ENCODE measurements at places on chromosomes 1 and 21.

GRCh38 chr21:29443411-29444010 lies 144.8 kb downstream of the BACH1 start:
- no peak for DNase-seq

- no peak for DNase-seq
Measured at GRCh38 chr1:74683656-74684055, 10.1 kb upstream of the ERICH3 start.

- no peak for DNase-seq
Measured at GRCh38 chr1:155334962-155335361, 14.3 kb downstream of the RUSC1 start.

DNA sequence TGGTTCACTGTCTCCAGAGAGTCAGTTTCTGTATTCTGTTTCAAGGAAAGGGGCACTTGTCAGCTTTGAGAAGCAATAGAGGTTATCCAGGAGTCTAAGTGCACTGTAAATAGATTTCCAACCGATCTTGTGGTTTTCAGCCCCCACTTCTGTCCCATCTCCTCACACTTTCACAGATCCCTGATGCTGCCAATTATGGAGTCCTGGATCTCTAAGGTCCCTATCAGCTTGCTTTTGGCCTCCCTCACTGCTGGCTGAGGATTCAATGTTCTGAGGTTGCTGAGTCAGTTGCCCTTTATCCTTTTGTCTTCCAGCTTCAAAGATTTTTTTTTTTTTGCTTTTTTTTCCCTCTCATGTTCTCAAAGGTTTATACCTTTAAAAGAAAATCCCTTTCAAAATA lies 98.4 kb downstream of the DIRAS3 start:
- DNase-seq: no peak

DNA sequence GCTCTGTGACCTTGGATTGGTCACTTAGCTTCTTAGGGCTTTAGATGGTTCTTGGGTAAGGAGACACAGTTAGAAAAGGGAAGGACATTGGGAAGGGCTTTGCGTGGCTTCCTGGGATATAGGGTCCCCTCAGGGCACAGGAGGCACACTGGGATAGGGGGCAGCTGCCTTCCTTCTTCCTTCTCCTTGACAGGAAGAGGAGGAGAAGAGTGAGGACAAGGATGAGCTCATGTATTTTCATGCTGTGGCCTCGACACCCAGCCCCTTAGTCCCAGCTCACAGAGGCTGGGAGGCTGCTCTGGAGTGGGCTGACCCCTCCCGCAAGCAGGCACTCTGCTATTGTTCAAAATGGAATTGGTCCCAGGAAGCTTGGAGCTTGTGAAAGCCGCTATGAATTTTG lies 45.7 kb upstream of the POU3F1 start:
- no peak for DNase-seq

DNA sequence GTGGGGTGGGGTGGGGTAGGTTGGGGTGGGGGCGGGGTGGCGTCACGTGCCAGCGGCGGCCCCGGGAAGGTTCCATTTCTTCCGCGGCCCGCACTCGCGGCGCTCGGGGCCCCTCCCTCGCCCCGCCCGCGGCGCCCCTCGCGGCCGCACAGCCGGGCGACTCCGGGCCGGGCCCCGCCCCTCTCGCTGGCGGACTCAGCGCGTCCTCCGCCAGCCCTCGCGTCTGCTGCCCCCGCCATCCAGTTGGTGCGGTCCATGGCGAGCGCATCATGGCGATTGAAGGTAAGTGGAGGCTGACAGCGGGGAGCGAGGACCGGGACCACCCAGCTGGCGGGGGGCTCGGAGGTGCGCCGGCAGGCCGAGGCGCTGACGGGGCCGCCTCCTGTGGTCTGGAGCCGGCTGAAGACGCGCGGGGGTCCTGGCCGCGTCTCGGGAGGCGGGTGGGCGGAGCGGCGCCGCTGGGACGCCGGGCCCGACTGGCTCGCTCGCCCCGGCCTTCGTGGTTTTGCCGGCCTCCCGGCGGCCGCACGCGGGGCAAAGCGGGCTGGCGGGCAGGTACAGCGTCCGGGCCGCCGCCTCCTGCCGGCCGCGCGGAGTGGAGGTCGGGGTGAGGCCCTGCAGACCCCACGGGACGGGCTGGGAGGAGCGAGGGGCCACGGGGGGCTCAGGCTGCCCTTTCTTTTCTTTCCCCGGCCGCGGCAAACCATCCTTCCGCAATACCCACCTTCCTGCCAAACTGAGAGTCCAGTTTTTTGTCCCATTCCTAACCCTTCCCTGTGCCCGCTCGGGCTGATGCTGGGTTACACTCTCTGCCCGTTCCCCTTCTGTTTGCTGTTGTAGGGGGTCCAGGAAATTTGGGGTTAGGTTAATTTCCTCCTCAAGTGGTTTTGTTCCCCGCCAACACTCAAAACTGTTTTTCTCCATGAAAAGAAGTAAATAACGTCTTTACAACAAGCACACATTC lies at the start of gene SYT14:
SYT14 (plus strand) TSS at position 222 of the 964 bp plus-strand sequence; CDS start at position 270, 48 bp downstream.
- DNase-seq: no peak

DNA sequence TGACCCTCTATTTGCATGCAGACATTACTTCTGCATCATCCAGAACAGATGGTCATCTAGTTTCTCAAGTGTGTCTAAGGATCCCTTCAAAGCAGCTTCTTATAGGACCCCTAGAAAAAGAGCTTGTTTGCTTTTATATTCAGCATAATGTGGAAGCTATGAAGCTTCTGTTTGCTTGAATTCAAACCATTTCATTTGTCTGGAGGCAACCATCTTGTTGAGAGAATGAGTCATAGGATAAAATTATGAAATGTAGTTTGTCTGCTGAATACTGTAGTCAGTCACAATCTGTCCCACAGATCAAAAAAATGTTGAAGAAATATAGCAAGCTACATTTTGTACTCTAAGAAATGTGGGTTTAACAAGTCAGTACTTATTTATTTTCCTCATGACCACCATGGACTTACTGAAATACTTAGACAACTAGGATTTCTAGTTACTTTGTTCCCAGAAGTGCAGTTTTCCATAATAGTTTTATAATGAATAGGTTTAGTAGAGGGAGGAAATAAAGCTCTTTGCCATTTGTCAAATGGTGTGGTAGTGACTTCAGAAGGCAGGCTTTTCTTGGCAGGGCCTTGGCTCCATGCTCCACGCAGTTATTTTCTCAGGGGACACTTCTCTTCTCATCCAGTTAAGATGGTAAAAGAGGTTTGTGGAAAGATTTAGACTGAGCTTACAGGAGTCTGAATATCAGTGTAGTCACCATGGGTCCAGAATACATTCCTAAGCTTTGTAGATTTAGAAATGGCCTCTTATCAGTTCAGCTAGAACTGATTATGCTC lies 74.8 kb upstream of the DEPDC1 start:
- no peak for DNase-seq

DNA sequence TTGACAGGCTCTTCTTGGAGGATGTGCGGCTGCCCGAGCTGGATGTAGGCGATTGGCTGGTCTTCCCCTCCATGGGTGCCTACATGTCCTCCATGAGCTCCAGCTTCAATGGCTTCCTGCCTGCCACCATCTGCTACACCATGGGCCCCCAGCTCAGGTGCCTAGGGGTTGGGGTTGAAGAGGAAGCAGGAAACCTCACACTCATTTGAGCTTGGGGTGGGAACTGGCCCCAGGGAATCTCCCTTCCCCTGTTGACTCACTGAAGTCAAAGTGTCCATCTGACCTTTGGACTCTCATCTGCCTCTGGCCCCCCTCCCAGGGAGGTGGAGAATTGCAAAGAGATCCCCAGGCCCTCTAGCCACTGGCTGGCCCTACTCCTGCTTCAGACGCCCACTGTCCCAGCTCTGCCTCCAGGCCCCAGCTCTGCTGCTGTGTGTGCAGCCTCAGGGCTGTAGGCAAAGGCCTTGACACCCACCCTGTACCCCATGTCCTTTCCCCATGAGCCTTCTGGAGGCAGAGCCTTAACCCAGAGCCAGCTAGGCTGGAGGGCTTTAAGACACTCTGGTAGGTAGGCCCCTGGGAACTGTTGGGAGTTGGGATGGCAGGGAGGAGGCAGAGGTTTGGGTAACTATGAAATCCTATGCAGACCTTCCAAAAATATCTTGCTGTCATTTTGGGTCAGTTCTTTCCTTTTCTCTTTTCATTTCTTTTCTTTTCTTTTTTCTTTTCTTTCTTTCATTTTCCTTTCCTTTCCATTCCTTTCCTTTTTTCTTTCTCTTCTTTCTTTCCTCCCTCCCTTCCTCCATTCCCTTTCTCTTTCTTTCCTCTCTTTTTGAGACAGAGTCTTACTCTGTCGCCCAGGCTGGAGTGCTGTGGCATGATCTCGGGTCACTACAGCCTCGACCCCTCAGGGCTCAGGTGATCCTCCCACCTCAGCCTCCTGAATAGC lies 66.9 kb upstream of the TINAGL1 start:
- DNase-seq: no peak

DNA sequence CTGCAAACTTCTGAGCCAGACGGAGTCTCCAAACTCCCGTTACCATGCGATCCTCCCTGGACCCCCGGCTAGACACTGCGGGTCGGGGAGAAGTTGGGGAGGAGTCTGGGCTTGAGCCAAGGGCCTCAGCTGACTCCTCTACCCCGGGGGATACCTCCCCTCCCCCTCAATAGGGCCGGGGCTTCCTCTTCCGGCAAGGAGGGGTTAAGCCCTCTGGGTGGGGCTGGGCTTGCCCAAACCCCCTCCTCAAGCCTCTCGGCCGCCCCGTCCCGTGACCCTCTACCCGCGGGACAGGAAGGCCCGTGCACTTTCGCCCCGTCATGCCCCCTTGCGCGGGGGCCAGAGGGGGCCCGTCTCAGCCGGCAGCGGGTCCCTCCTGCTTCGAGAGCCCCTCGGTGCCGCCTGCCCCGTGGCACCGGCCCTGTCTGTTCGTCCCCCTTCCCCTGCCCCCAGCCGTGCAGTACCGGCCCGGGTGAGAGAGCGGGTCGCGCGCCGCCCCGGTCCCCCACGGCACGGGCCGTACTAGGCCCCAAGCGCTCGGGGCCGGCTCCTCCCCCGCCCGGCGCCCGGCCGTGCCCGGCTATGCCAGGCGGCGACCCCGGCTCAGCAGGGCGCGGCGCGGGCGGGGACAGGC lies 652 bp downstream of the ARL8A start:
- DNase-seq: no peak

GRCh38 chr1:93331412-93331811 lies 14.3 kb upstream of the DR1 start:
- DNase-seq: no peak

- DNase-seq: no peak
Measured at GRCh38 chr1:172398193-172398592, 22.3 kb upstream of the C1orf105 start.

DNA sequence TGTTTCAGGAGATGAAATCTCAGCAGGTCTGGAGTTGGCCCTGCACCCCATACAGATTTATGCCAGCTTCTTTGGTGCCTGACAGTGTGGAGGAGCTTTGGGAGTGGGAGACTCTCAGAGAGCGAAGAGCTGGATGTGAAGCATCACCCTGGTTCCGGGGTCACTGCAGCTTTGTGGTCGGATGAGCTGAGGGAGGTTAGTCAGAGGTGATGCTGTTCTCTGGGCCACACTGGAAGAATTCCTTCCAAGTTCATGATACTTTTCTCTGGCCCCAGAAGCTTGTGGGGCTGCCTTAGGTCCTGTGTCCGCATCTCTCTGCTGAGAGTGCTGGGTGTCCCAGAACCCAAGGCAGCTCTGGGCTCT lies 467.8 kb downstream of the CAMTA1 start:
- no peak for DNase-seq

DNA sequence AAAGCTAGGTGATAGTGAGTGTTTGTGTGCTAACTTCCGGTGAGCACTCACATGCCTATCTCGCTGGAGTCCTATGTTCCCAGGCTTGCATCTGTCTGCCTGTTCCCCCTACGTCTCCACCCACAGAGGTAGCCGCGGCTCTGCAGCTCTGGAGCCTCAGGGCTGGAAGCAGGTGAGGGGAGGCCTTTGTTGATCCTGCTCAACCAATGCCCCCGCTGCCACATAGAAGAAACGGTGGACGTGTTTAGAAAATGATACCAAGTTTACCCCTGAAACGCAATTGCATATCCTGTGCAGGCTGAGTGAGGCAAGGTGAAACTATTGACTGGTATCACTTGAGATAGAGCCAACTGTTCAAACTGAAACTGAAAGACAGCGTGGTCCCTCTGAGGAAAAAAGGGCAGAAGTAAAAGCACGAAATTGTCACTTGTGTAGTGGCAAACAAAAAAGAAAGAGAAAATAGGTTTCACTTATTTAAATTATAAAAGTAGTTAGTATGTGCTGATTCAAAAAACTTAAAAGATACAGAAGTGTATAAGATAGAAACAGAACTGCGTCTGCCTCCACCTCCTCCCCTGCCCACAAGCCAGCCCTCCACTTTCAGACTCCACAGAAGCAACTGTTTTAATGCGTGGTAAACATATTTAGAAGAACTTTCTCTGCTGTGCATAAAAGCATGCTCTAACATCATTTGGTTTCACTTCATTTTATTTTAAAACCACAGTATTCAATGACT lies 38.6 kb upstream of the ETS2 start:
- no peak for DNase-seq

DNA sequence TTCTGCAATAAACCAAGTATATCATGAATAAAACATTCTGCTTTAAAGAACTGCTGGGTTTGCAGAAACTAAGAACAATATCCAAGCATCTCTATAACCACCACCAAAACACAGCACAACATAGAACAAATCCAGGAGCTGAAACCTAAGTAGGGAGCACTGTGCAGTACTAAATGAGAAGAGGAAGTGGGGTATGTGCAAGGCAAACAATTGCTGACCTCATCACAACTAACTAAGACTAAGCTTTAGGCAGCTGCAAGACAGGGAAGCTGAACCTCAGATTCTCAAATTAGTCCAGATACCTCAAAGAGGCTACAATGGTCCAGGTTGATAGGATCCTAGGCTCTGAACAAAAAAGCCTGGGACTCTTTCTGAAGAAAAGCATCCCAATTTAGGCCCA lies 172.6 kb downstream of the SLC44A5 start:
- no peak for DNase-seq

DNA sequence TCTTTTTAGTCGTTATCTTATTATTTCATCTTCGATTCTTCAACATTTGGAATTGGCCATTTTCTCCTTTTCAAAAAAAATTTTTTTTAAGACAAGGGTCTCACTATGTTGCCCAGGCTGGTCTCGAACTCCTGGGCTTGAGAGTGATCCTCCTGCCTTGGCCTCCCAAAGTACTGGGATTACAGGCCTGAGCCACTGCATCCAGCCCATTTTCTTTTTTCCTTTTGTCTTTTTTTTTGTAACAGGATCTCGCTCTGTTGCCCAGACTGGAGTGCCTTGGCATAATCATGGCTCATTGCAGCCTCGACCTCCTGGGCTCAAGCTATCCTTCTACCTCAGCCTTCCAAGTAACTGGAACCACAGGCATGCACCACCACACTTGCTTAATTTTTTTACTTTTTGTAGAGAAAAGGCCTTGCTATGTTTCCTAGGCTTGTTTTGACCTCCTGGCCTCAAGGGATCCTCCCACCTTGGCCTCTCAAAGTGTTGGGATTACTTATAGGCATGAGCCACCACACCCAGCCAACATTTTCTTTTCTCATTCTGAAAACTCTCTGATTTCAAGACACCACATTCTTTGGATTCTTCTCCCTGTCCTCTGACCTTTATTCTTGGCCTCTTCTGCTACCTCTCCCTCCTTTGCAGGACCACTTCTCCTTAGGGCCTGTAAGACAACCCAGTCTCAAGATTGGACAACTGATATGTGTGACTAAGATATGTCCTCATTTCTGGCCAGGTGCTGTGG lies 6.0 kb upstream of the MAP1LC3C start:
- no peak for DNase-seq
